Right renal cortex interstitium (tissue), 3 donors: ENCODE measurements at places on chromosomes 5 and 9. TPM values are rescaled to one million over a fixed set of nuclear protein-coding genes. Genes with fewer than 3 reads are reported as not detected.

The WDR41 gene
- 61.3 TPM for polyA plus RNA-seq

The CAVIN4 gene
- polyA plus RNA-seq, result 2.3 TPM

The GPR151 gene
- polyA plus RNA-seq, result not detected

GRCh38 chr9:107345327-107345726, 62.2 kb downstream of the RAD23B start:
- no peak for DNase-seq

DNA sequence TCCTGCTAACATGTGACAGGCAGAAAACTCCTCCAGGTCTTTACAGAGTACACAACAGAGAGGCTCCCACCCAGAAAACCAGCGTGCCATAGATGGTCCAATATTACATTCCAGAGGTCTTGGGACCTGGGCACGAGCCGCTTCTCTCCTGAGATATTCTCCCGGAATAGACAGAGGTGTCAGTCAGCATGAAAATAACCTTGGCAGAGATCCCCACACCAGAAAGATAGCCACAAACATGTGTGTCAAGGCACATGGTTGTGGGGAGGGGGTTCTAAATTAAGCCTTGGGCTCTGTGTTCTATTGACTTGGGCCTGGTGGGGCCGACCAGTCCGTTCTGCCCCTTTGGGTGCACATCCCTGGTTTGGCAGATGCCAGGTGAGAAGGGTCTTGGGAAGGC, 78.4 kb downstream of the BOD1 start:
- no peak for DNase-seq

DNA sequence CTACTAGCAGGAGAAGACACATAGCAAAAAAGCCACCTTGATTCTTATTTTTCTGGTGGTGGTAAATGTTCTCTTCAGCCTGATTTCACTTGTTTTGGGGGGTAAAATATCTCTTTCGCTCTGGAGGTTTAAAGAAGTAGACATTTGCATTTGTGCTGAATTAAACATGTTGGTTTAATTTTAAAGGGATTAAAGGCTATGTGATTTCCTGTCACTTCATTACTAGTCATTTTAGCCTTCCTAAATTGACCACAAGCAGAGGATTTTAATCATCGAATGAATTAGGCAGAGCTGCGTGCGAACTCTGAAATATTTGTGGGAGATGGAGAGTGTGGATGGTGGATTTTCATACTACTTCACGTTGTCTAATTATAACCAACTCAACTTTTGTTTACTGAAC, 4.8 kb downstream of the RASGRF2 start:
- no peak for DNase-seq

The TMEM252 gene
- polyA plus RNA-seq, result 6.4 TPM

GRCh38 chr5:75856056-75856455, 138.8 kb upstream of the POC5 start:
- no peak for DNase-seq

DNA sequence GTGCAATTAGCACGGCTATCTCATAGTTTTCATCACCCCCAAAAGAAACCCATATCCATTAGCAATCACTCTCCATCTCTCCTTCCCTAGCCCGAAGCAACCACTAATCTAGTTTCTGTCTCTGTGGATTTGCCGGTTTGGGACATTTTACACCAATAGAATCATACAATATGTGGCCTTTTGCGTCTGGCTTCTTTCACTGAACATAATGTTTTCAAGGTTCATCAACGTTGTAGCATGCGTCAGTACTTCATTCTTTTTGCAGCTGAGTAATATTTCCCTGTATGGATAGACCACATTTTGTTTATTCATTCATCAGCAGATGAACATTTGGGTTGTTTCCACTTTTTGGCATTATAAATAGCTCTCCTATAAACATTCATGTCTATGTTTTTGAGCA, 75.4 kb upstream of the TBC1D2 start:
- no peak for DNase-seq

- no peak for DNase-seq
Measured at GRCh38 chr9:2802494-2802921, 41.4 kb downstream of the PUM3 start.

- no peak for DNase-seq
Measured at GRCh38 chr9:33170464-33171415, 3.6 kb upstream of the B4GALT1 start.

GRCh38 chr5:173786286-173787187, 101.6 kb upstream of the CPEB4 start:
- DNase-seq, result no peak

GRCh38 chr5:169631360-169631759, 5.7 kb upstream of the DOCK2 start:
- DNase-seq, result no peak

The PAPPA gene
- polyA plus RNA-seq, result 4.1 TPM

The PCDHGC4 gene
- polyA plus RNA-seq, result 2.9 TPM

- DNase-seq, result no peak
Measured at GRCh38 chr9:93129286-93129685, 4.8 kb downstream of the NINJ1 start.

DNA sequence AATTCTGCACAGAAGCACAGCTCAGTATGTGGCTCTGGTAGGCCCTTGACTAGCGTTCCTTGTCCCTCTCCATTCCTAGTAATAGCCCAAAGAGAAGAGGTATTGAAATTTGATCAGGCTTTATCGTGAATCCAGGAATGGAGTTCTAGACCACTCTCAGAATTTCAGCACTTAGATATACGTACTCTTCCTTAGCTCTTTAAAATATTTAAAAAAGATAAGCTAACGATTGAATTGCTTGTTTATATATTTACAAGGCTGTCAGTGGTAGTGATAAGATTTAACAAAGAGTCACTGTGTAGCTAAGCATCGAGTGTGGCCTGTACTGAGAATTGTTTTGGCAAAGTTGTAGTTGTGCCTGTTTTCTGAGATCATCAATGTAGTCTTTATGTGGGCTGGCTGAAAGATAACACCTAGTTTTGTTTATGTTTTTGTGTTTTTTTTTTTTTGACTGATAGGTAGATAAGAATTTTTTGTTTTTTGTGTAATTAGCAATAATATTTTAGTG, 2.5 kb downstream of the KIAA1958 start:
- no peak for DNase-seq

- no peak for DNase-seq
Measured at GRCh38 chr5:65290677-65291076, 191.0 kb downstream of the ADAMTS6 start.

GRCh38 chr5:151384106-151384505, 36.7 kb upstream of the SLC36A2 start:
- no peak for DNase-seq

GRCh38 chr5:181243018-181243563, 615 bp downstream of the RACK1 start:
- no peak for DNase-seq

The C8G gene
- 0.58 TPM for polyA plus RNA-seq

The LCN6 gene
- not detected for polyA plus RNA-seq

DNA sequence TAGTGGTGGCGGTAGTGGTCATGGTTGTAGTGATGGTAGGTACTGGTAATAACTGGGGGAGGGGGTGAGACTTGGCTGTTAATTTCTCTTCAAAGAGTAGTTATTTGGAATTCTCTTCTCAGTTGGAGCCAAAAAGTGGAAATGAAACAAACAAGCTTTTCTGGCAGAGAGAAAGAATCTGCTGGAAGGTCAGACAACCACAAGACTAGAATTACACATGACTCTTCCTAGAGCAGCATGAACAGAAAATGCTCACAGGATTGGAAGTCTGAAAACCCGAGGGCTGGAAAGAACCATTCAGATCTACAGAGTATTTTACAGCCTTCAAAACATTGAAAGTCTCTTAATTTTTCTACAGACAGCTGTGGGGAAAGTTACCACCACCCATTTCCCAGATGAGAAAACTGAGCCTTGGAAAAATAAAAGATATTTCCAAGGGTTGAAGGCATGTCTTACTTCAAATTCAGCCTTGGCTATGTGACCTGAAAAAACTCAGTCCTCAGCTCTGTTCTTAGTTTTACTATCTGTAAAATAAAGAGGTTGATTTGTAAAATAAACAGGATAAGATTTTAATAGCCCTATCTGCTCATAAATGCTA, 42.9 kb upstream of the TRIM32 start:
- no peak for DNase-seq

- no peak for DNase-seq
Measured at GRCh38 chr9:122097679-122098315, 4.7 kb upstream of the TTLL11 start.

DNA sequence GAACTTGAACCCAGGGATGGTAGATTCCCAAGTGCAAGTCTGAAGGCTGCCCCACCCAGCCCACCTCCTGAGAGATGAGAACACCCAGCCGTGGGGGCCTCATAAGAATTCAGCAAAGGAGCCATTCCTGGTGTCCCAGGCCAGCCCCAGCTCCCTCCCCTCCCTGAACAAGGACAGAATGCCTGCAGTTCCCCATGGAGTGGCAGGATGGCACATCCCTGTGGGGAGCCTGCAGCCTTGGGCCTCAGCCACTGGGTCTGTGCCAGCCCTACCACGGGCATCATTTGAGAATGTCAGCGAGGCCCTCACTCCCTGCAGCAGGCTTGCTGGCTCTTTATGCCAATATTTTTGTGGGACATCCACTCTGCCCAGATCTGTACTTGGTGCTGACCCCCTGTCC, 36.2 kb upstream of the RAPGEF1 start:
- DNase-seq, result no peak

The CDC37L1 gene
- polyA plus RNA-seq, result 20.7 TPM

The CHSY3 gene
- polyA plus RNA-seq, result 4.6 TPM

- DNase-seq, result no peak
Measured at GRCh38 chr5:173319646-173320045, 8.6 kb downstream of the STC2 start.

GRCh38 chr5:17228821-17229291, 11.4 kb downstream of the BASP1 start:
- DNase-seq, result no peak
